ENCODE measurements at places on chromosomes 16 and 17.

GRCh38 chr17:27380551-27380950 is 75.7 kb upstream of the KSR1 start:
- DNase-seq: no peak

GRCh38 chr16:27317320-27317719 is 3.5 kb downstream of the IL4R start:
- no peak for DNase-seq

- no peak for DNase-seq
These were observed 675.7 kb downstream of the WWOX start for GRCh38 chr16:78775161-78775561.

DNA sequence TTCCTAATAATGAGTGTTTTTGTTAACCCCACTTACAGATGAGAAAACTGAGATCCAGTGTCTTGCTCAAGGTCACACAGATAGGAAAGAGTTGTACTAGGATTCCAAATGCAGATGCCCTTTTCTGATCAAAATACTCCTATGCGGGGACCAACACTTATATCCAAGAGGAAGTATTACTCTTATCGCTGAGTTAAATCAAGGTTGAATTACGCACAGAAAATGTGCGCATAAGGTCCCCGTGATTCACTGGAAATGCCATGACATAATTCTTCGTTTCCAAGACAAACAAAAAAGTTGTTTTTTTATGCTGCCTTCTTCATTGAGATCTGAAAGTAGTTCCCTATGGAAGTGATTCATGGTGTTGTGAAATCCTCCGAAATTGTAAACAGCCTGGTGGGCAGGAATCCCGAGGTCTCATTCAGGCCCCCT is 463.8 kb upstream of the HSBP1 start:
- DNase-seq: peak; percentile 67

Measured in skeletal muscle cell (primary cell).